ENCODE measurements at places on chromosomes 11 and 22. TPM values are rescaled to one million over a fixed set of nuclear protein-coding genes. Genes with fewer than 3 reads are reported as not detected.

The GUCY1A2 gene
- total RNA-seq: 0.61 TPM

DNA sequence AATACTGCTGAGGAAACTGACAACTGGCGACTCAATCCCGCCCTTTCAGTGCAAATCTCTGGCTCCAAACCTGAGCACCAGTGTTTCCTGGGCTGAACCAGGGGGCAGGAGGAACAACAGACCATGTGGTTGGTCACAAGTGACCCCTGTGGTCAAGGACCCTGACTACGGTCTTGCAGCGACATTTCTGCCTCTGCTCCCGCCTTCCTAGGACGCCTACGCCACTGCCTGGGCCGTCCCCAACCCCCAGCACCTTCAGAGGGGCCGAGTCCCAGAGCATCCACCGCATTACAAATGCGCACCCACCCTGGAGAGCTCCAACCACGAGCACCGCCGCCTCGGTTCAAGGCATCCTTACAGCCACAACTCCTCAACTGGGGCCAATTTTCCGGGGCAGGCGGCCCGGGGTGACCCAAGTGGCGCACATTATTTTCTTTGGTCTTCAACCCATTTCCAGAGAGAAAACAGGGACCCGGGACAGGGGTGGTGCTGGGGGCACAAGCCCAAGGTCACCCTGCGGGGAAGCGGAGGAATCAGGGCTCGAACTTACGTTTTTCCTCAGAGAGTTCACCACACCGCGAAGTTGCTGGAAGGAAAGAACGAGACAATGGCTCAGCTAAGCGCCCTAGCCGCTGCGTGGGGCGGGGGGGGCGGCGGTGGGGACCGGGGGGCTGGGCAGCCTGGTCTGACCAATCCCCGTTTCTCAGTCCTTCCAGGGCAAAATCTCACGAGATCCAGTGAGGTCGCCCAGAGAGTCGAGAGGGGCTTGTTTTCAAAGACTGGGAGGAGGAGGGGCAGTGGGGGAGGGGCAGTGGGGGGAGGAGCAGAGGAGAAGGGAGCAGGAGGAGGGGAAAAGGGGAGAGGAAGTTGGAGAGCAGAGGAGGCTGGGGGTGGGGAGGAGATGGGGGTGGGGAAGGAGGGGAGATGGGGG is 1.8 kb downstream of the PRAME start:
- DNase-seq: no peak

DNA sequence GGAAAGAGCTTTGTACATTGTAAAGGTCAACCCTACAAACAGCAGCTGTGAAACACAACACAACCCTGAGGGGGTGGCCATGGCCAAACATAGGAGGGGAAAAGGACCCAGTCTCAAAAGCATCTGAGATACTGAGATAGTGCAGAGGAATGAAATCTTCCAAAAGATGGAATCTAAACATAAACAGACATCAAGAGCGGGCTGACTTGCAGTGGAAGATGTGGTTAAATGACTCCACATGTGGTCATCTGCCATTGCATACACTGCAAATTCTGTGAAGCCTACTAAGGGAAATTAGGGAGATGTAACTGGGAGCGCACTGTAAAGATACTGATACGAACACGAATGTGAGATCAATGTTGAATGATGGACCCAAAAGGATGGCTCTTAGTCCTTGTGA is 22.0 kb downstream of the BDNF start:
- no peak for DNase-seq

- DNase-seq: no peak
Measured at GRCh38 chr11:1949302-1949701, 2.2 kb downstream of the MRPL23 start.

DNA sequence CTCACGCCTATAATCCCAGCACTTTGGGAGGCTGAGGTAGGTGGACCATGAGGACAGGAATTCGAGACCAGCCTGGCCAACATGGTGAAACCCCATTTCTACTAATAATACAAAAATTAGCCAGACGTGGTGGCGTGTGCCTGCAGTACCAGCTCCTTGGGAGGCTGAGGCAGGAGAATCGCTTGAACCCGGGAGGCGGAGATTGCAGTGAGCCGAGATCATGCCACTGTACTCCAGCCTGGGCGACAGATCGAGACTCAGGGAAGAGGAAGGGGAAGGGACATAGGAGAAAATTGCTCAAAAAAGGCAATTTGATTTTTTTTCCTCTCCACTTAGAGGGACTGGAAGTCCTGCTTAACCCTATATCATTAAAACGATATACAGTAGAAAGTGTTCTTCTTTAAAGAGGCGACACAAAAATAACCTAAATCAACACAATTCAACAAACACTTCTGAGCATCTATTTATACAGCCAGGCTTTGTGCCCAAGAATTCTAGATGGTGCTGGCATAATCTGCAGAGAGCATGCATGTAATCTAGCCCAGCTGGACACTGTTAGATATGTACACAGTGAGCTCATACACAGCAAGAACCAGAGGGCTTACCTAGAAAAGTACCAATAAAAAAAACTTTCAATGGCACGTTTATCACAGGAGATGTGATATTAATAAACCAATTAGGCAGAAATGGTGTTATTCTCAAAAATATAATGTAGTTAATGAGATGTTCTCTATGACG is 20.9 kb upstream of the DENND5A start:
- DNase-seq: no peak
